AG10803 (cell line): ENCODE measurements at places on chromosomes 16 and 17.
A peak's percentile ranks its signal among the peaks of the same experiment; 100 is the strongest.

- DNase-seq, result no peak
Measured at GRCh38 chr17:351449-351738, 1.2 kb downstream of the RPH3AL start.

GRCh38 chr16:8905168-8905762 lies 23.1 kb downstream of the LITAFD start:
- DNase-seq, result peak; percentile 42

DNA sequence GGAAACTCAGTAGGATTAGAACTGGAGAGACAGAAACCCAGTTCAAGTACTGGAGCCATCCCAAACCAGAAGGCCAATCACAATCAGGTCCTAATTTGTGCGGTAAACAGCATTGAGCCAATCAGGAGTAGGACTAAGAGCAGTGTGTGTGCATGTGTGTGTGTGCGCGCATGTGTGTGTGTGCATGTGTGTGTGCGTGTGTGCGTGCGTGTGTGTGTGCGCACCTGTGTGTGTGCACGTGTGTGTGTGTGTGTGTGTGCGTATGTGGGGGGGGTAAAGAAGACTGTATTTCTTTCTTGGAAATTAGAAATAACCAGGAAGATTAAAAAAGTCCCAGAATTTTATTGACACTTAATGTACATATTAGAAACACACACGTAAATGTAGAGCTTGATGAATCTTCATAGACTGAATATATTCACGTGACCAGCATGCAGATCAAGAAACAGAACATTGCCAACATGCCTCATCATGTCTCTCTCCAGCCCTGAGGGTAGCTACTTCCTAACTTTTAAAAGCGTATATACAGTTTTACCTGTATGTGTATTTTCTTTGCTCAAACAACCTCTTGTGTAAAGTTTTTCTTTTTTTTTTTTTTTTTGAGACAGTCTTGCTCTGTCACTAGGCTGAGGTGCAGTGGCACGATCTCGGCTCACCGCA lies 919 bp upstream of the DHRS7C start:
- DNase-seq, result no peak

GRCh38 chr17:29590411-29591145 lies 1.1 kb upstream of the GIT1 start:
- peak; percentile 49 for DNase-seq

GRCh38 chr16:50553182-50553710 lies 5.0 kb downstream of the NKD1 start:
- DNase-seq, result no peak
